CD14-positive monocyte (primary cell): ENCODE measurements at places on chromosomes 5 and 9.

DNA sequence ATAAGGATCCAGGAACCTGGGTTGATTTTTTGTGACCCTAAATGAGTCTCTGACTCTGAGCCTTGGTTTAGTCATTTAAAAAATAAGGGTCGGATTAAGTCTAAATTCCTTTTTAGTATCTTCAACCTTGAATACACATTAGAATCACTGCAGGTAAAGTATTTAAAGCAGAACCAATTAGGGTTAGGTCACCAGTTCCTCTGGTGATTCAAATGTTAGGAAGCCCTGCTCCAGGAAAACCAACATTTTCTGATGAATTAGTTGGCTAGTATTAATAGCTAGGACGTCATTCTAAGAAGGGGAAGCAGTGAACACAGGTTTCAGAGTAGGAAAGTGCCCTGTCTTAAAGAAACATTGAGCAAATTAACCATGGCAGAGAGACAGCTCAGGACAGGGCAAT lies 31.4 kb upstream of the BRINP1 start:
- DNase-seq: no peak

- no peak for DNase-seq
These were observed 10.4 kb upstream of the SLC30A5 start for GRCh38 chr5:69083412-69083811.

DNA sequence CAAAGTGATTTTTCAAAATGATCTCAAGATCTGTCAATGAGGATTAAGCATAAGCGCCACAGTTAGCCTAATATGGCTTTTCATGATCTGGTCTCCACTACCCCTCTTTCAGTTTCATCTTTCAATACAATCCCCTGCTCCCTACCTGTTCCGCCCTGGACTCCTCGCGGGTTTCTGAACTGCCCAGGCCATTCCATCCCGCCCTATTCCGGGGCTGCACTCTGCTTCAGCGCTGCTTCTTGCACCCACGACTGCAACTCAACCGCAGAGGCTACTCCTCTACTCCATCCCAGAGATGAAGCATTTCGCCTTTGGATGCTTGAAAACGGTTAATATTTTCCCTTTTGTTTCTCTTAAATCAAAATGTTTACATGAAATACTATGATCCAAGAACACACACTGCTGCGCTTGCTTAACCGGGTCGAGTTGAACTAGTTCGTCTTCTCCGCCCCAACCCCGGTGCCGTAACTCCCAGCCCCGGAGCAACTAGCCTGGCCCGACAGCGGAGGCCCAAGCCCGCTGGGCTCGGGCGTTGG lies 716 bp upstream of the OTULIN start:
- no peak for DNase-seq

- DNase-seq: no peak
These were observed 3.6 kb downstream of the RXRA start for GRCh38 chr9:134329886-134330285.

DNA sequence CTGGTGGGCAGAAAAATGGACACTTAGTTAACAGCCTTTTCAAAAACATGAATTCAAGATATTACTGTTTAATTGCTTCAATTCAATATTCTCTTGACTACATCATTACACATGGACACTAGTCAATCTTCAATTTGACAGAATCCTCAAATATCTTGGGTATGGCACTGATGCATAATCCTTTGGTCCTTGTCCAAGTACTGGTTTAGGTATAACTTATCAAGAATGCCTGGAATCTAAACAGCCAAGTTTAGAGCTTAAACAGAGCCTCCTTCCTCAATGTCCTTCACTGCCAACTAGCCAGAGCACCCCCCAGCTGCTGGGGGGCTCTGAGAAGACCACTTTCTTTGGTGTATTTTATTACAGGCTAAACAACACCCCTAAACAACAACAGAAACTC lies 61.6 kb upstream of the ERCC6L2 start:
- DNase-seq: no peak

DNA sequence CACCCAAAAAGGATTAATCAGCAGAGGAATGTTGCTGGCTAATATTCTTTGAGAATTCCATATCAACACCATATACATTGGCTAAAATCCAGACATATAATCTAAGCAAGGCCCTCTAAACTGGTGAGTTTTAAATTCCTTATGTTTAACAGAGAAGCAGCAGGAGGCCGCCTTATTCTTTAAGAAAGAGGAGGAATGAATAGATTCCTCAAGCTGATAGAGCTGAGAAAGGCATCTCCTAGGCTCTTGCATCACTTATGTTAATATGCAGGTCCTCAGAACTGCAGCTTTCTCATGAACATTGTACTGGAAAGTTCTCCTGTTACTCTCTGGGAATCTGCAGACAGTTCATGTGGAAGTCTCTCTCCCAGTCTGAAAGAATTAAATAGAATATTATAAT lies 20.1 kb upstream of the SMARCA2 start:
- no peak for DNase-seq

DNA sequence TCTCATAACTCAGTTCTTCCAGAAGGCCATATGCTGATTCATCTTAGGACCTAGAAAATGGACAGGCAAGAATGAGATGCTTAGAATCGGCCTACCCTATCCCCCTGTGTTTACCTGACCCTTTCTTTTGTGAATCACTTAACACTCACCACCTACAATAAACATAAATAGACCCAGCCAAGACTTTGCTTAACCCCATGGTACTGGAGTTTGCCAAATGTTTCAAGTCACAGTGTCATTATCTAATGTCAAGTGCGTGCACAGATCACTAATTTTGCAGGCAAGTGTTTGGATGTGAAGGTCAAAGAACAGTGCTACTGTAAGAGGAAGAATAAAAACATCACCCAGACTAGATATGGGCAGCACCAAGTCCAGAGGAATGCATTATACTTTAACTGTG lies 77.5 kb downstream of the GLIS3 start:
- DNase-seq: no peak
